MCF 10A (cell line): ENCODE measurements at places on chromosomes 7 and 10. TPM values are rescaled to one million over a fixed set of nuclear protein-coding genes. Genes with fewer than 3 reads are reported as not detected.

DNA sequence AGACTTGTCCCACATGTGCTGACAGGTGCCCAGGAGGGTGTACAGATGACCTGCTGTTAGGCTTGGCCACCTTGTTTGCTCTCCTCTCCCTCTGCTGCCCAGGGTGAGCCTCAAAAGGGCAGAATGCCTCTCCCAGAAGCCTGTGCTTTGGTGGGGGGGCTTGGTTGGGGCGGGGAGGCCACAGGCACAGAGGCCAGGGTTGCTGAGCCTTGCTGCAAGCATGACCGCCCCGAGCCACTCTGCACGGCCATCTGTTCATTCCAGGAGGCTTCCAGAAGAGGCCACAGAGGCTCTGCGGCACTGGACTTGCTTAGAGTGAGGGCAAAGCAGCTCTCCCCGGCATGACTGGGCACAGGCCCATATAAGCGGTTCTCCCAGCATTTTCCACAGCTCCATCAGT is 190.8 kb downstream of the GLRX3 start:
- no peak for DNase-seq

DNA sequence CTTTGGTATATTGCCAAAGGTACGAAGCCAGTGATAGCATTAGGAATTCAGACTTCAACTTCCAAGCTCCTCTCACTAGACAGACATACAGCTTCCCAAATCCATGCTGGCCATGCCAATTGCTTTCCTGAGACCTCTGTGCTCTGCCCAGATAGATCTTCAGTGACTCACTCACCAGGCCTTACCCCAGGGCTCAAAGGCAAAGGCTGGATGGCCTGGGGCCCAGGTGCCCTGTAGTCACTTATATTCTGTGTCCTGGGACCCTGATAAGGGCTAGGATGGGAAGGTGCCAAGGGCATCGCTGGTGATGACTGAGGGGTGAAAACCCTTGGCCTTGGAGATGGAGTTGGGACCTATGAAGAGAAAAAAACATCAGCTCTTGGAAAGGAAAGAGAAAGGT is 27.7 kb downstream of the WNT8B start:
- DNase-seq = no peak

GRCh38 chr7:150631084-150631826 is 930 bp downstream of the GIMAP6 start:
- DNase-seq = no peak

The HMX3 gene
- not detected in 2 replicates for total RNA-seq

DNA sequence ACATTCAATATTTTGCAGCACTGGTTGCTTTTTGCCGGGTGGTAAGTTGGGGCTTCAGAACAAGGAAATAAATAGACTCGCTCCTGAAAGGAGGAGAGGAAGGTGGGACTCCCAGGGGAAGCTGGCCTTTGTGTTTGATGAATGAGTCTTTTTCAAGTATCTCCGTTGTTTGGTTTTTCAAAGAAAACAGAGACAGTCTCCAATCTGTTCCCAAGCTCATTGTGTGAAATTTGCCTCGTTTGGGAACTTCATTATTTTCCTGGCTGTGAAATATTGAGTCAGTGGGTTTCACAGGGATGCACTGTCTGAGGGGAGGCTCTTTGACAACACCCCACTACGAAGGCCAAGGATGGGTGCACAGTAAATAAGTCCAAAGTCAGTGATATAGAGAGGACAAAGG is 38.7 kb upstream of the KIAA1217 start:
- DNase-seq = no peak

The ASZ1 gene
- total RNA-seq = not detected in 2 replicates

The BCAP29 gene
- 61.5 and 73.4 TPM in 2 replicates for total RNA-seq
